Left cardiac atrium (tissue), 4 donors: ENCODE measurements at places on chromosomes 1 and 21. TPM values are rescaled to one million over a fixed set of nuclear protein-coding genes. Genes with fewer than 3 reads are reported as not detected.

The SLFNL1 gene
- total RNA-seq, result 0.37 TPM

The SAMD11 gene
- total RNA-seq, result 7.5 TPM

The FCRL5 gene
- 0.10 TPM for total RNA-seq

The MASP2 gene
- not detected for total RNA-seq

GRCh38 chr1:33275195-33275594 is 18.9 kb downstream of the ZNF362 start:
- no peak for DNase-seq

- DNase-seq, result no peak
Measured at GRCh38 chr1:53413175-53414001, 45.8 kb upstream of the DMRTB1 start.

GRCh38 chr1:77282187-77282865 is 507 bp downstream of the AK5 start:
- DNase-seq, result peak; percentile 22
